ENCODE measurements at places on chromosomes 12 and 14.

DNA sequence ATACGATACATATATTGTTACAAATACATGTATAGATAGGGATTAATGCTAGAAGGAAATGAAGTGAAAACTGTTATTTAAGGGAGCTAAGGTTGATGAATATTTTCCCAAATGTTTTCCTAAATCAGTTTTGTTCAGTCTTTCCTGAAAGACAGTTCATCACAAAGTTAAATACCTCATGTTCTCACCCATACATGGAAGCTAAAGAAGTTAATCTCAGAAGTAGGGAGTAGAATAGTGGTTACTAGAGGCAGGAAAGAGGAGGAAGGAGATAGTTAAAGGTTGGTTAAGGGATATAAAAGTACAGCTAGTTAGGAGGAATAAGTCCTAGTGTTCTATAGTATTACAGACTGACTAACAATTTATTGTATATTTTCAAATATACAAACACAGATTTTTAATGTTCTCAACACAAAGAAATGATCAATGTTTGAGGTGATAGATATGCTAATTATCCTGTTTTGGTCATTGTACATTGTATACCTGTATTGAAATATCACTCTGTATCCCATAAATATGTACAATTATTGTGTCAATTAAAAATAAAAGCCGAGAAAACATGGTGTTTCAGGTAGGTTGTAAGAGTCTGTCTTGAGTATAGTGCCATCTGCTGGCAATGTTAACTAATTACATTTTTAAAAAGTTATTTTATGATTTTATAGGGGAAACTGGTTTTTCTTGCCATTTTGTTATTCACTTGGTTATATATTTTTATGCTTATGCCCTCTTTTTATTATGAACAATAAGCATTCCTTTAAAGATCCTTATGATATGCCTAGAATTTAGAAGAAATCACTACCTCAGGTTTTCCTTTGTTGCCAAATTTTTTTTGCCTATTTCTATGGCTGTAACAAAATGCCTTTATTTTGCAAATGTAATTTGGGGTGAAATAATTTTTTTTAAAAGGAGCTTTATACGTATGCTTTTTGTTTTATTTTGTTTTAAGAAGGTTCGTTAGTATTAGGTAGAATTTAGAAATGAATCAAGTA, 26.9 kb downstream of the ZDHHC17 start:
- DNase-seq, result peak; percentile 62

GRCh38 chr12:117042171-117042842, 56.9 kb downstream of the TESC start:
- peak; percentile 100 for DNase-seq

- no peak for DNase-seq
These were observed 270.9 kb downstream of the CACNA1C start for GRCh38 chr12:2323532-2324255.

DNA sequence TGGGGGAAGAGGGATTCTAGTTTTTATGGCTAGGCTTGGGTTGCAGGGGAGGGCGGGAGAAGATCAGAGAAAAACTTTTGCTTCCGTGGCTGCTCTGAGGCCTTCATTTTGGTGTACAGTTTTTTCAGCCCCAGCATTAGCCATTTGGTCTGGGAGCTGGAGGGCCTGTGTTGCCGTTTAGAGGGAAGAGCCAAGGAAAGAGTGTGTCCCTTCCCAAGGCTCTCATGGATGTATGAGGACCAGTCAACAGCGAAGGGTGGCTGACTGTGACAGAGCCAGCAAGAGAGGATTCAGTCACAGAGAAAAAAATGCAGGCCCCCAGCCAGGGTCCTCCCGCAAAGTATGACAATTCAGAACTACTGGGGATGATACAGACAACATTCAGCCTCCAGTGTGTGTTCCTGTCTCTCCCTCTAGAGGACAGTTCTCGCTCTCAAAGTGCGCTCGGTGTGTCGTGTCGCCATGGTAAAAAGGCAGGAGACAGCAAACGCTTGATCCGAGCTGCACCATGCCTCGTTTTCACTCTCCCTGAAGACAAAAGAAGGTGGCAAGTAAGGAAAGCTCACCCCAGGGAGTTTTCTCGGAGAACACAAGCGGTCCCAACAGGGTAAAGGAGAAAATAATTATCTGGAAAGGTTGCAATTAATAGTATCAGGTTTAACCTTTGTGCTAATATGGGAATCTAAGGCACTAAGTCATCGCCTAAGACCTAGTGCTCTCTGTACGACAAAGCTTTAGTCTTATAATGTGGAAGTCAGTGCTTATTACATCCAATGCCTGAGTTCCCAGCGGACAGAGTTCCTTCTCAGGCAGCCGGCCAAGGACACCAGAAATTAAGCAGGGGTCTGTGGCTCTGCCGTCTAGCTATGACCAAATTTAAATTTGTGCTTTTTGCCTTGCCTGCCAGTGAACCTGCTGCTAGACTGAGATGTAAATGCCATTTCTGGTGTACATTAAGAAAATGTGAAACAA, 157.3 kb upstream of the PLXNC1 start:
- no peak for DNase-seq

- DNase-seq, result no peak
These were observed 205.7 kb upstream of the GZMB start for GRCh38 chr14:24839617-24840203.

GRCh38 chr12:19220852-19221466, 91.4 kb downstream of the PLEKHA5 start:
- DNase-seq, result no peak

- peak; percentile 38 for DNase-seq
These were observed 54.6 kb upstream of the CCDC175 start for GRCh38 chr14:59631237-59631636.

GRCh38 chr12:117161460-117162166, 28.7 kb downstream of the FBXO21 start:
- DNase-seq, result no peak

- no peak for DNase-seq
These were observed 440.8 kb downstream of the EGLN3 start for GRCh38 chr14:33510063-33510481.

DNA sequence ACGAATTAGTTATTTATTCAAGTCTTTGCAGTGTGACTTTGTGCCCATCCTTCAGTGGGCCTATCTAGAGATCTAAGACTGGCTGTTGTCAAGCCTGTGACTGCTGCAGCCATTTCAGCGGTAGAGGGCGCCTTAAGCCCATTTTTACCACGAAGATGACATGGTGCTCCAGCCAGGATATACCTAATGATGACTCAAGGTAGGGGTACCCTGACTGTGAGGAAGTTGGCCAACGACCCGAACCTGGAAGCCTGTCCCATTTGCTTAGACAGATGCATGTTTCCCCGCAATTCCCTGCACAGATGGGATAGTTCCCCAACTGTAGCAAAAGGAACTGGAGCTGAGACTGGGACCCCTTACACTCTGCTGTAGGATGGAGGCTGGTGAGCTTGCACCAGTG, 41.3 kb downstream of the RAB3IP start:
- peak; percentile 50 for DNase-seq

GRCh38 chr12:54980341-54980740, 4.2 kb downstream of the TESPA1 start:
- DNase-seq, result peak; percentile 76

DNA sequence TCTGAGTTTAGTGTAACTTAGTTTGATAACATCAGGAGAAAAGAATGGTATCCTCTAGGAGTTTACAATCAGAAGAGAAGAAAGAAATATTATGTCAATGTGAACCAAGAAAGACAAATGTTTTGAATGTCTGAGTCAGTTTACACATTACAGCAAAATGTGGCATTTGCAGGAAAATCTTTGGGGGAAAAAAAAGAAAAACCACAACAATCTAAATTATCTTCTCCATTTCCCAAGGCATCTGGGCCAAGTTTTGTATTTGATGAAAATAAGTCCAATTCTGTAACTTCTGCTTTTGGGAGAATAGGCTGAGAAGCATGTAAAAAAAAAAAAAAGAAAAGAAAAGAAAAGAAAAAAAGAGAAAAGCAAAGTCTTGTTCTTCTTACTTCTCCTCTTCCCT, 58.8 kb upstream of the FLRT2 start:
- DNase-seq, result no peak

GRCh38 chr14:67370830-67371229, 10.7 kb downstream of the EIF2S1 start:
- DNase-seq, result no peak

GRCh38 chr12:126309278-126309677, 1244.0 kb downstream of the AACS start:
- DNase-seq, result no peak

- no peak for DNase-seq
These were observed 138.8 kb upstream of the MAP1LC3B2 start for GRCh38 chr12:116420227-116420880.

DNA sequence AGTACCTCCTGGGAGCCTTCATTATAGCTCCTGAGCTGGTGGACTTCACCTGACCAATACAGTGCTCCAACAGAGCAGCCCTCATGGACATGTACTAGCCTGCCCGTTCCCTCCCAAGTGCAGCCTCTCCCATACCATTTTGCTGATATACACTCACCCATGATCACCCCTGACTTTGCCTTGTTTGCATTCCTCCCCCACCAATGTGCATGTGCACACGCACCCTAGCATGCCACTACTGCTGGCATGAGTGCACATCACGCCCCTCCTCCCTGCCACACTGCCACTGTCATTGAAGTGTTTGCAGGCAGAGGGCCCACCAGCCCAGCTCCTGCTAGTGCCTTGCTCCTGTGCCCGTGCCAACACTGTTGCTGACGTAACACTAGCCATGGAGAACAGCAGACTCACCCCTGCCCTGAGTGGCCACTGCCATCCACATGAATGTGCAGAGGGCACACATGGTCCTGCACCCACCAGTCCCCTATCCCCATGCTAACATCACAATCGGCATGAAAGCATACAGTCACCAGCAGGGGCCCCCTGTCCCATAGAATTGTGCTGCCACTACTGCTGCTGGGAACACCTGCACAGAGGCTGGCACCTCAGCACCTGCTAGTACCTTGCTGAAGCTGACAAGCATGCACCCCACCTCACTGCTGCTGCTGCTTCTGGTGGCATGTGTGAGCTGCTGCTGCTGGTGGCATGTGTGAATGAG, 110.3 kb downstream of the SINHCAF start:
- no peak for DNase-seq

GRCh38 chr14:43438056-43438455, 1069.0 kb downstream of the FSCB start:
- no peak for DNase-seq

- peak; percentile 87 for DNase-seq
These were observed 40.1 kb upstream of the EVL start for GRCh38 chr14:100025111-100025510.

DNA sequence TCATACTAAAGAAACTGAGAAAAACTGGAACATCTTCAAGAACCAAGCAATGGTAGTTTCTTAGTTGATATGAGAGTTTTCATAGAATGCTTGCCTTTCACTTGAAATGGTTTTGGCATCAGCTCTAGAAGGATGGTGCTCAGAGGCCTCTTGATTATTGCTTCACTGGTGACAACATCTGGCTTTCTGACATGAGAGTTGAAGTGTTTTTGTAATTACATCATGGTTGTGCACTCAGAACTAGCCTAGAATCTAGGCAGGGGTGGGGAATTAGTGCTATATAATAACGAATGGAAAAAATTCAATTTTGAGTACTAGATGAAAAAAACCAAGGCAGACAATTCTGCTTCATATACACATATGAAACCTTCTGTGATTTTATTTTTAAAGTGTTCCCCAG, 172.8 kb upstream of the LMNTD1 start:
- DNase-seq, result no peak

GRCh38 chr12:27733052-27733656, 22.5 kb downstream of the MRPS35 start:
- peak; percentile 49 for DNase-seq

- DNase-seq, result peak; percentile 57
These were observed 9.4 kb downstream of the ANKRD9 start for GRCh38 chr14:102500158-102500662.

DNA sequence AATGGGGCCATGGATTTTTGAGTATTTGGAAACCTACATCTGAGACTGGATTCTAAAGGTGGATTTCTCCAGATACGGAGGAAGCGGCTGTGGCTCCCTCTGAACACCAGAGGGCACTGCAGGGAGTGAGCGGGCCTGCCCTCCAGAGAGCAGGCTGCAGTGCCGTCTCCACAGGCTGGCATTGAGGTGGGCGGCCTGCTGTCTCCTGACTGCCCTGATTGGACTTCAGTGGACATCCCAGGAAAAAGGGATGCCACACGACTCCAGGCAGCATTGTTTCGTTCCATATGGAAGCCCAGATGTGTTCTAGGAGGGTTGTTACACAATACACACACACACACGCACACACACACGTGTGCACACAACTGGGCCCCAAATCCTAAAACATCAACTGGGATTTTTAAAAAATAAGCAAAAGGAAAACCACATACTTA, 20.9 kb upstream of the ANO2 start:
- DNase-seq, result peak; percentile 47

GRCh38 chr14:101017806-101018560, 114.5 kb upstream of the RTL1 start:
- DNase-seq, result no peak
